SK-N-SH treated with all-trans-retinoic acid at 6 μM for 48 hours (cell line): ENCODE measurements at places on chromosomes 2 and 18.
A peak's percentile ranks its signal among the peaks of the same experiment; 100 is the strongest.

GRCh38 chr2:195706161-195706900 is 49.3 kb downstream of the SLC39A10 start:
- no peak for ATAC-seq

DNA sequence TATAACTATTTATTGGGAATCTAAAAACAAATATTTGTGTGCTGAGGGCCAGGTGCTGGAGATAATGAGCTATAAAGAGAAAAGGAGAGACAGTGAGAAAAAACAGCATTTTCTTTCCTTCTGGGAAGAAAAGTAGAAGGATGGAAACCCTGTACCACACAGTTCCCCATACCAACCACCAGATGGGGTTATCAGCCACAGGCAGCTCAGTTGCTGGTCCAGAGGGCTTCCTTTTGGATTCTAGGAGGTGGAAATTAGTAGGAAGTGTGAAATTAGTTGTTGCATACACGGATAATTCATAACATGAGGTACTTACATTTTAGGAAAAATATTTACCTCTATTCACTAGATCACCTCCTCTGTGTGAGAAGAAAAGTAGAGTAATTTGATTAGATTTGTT is 237.0 kb upstream of the FOSL2 start:
- no peak for ATAC-seq

DNA sequence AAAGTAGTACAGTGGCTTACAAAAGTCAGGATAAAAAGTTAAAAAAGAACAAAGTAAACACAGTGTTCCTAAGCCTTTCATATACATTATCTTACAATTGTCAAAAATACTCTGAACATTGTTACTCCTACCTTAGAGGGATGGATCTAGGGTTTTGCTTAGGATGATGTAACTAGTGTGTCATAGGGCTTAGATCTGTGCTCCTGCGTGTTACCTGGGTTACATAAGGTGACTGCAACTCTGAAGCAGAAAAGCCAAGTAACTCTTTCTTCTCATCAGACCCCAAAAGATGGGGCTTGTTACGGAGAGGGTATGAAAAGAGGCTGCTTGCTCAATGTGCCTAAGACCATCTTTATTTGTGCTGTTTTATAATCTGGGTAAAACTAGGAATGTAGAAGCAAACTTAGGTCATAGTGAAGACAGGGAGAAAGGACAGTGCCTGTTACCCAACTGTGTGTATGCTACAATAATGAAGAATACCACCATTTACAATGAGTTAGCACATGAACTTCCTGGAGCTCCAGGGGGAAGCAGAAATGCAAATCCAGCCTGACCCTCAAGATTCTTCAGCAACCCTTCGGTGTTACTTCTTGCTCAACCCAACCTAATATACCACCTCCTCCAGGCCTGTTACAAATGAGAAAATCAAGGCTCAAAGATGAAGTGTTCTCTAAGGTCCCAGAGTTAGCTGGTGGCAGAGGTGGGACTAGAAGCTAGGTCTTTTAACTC is 42.0 kb upstream of the STK17B start:
- ATAC-seq = no peak

DNA sequence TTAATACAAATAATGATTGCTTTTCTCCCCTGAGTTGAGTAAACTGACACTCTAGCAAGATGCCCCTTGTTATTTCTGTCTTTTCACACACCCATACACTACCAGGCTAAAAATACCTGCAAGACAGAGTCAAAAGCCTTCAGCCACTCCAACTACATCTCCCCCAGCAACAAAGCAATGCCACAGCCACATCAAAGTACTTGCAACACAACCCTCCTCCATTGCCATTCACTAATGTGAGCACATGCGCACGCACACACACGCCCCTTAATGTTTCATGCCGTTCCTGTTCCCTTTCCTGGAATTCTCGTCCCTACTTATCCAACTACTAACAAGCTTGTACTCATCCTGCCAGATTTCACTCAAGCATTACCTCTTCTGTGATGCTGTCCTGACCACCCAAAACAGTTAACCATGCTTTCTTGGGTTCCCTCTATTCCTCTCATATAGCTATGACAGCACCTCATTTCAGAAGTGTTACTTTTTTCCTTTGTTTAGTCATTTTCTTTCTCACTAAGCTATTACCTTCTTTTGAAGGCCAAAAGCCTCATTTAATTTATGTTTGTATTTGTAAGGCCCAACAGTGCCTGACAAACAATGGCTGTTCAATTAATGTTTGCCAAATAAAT is 29.6 kb downstream of the SLC25A12 start:
- ATAC-seq = no peak

DNA sequence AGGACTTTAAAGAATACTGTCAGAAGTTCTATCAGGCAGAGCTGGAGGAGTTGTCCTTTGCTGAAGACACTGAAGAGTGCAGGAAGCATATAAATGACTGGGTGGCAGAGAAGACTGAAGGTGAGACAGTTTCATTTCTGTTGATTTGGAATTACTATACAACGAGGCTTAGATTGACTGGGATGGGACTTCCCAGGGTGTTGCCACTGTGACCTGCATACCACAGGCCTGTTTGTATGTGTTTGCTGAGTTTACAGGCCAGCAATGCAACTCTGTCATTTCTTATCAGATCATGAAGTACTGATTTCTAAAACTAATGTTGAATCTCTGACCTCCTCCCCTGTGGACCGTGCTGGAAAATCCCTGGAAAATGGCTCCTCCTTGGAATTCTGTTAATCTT is 11.8 kb downstream of the SERPINB8 start:
- no peak for ATAC-seq

DNA sequence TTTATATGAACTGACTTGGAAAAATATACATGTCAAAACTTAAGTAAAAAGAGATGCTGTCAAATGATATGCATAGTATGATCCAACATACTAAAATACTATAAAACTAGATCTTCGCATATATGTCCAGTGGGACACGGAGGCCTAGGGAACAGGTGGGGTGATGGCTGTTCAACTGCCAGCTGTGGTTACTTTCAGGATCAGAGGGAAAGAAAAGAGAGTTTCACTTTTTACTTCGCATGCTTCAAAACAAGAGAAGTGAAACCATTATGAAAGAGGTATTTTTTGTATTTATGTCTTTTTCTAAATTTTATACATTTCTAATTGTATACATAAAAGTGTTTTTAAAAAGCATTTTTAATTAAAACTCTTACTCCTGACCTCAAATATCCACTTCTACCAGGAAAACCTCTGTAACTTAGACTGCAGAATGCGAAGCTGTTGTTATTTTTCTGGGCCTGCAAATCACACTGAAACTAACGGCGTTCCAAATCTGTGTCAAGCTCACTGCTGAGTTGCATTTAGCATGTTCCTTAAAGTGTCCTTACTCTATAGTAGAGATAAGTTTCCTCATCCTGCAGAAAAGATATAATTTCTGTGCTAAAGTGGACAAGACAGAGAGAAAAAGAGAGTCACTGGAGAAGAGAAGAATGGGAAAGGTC is 97.8 kb upstream of the SLC35G4 start:
- no peak for ATAC-seq

DNA sequence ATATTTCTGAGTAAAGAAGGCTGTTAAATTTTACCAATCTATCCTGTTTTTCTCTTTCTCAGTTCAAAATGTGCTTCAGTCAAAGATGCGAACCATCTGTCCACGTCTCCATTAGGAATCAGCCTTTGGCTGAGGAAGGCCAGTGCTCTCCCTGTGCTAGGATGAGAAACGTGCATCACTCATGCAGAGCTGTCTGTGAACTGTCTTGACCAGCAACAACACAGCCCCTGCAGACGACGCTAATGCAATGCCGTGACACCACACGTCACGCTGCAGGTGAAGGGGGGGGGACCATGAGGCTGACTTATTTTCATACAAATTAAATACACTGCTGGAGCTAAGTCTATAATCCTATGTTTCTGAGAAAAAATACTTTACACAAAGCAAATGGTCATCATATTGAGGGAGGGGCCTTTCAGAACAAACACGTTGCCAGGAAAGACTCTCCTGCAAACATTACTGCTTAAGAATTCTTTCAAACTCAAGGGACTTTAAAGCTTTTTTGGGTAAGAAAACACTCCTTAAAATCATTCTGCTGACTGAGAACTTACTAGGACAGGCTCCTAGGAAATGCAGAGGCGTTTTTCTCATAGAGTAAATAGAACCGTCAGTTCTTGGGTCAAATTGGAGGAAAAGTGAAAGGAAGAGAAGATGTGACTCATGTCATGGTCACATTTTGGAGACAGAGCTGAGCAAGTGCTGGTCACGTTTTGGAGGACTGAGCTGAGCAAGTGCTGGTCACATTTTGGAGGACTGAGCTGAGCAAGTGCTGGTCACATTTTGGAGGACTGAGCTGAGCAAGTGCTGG is 97.0 kb downstream of the MBP start:
- no peak for ATAC-seq

GRCh38 chr2:85886590-85886989 is 2.2 kb downstream of the ST3GAL5 start:
- peak; percentile 80 for ATAC-seq

GRCh38 chr18:3692691-3693090 is 242.7 kb downstream of the TGIF1 start:
- no peak for ATAC-seq

GRCh38 chr2:115129536-115129935 is 687.1 kb downstream of the DPP10 start:
- ATAC-seq = no peak

DNA sequence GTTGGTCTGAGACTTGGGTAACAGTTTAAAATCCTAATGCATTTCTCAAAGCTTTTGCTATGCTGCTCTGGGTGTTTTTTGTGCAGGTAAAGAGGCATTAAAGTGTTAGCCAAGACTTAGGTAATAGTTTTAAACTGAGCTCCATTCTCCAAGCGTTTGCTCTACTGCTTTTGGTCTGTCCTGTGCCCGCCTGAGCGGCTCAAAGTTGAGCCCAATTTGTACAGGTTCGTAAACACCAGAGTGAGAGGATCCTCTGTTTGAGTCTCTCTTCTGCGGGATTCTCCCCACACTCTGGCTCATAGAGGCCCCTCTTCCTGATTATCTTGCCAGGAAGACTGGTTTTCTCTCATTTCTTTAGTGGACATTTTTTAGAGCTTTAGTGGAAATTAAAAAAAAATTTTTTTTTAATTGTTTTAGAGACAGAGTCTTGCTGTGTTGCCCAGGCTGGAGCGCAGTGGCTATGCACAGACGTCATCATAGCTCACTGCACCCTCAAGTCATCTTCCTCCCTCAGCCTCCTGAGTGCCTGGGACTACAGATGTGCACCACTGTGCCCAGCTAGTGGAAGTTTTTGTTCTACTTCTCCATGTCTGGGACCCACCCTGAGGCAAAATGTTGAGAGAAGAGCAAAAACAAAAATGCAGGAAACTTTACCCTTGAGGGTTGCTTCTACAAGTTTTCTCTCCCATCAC is 16.6 kb downstream of the CCDC138 start:
- no peak for ATAC-seq

DNA sequence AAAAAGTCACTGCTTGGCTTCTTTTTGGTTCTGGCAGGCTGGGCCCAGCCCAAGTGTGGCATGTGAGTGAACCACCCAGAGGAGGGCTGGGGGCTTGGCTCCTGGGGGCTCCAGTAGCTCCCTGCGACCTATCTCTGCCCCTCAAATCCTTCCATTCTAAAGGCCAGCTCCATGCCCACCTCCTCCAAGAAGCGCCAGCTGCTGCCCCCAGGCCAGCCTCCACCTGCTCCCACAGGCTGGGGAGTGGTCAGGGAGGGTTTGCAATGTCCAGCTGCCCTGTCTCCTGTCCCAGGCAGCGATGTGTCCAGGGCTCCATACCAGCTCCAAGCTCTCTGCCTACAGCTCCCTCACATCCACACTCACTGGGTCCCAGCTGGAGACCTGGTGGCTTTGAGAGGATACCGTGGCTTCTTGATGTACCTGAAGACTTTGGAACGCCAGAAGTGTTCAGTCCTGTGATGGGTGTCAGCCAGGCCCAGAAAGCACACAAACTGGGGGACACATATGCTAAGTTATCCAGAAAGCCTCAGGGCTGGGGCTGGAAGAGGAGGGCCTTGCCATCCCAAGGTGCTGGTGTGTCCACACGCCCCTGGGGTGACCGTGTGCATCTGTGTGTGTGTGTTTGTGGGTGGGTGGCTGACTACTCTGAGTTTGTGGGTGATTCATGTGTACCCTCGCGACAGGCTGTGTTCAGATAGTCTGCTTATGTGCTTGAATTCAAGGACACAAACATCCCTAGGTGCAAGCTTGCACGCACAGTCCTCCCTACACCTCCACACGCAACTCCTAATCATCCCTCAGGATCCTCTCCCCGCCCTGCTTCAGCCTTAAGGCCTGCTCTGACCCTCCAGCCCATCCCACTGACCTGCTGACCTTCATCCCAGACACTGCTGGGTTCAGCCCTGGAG is 33.4 kb downstream of the ZFP36L2 start:
- ATAC-seq = no peak

GRCh38 chr2:236692937-236693336 is 123.3 kb downstream of the ACKR3 start:
- ATAC-seq = no peak

- no peak for ATAC-seq
Measured at GRCh38 chr18:49751427-49752094, 61.8 kb downstream of the ACAA2 start.

DNA sequence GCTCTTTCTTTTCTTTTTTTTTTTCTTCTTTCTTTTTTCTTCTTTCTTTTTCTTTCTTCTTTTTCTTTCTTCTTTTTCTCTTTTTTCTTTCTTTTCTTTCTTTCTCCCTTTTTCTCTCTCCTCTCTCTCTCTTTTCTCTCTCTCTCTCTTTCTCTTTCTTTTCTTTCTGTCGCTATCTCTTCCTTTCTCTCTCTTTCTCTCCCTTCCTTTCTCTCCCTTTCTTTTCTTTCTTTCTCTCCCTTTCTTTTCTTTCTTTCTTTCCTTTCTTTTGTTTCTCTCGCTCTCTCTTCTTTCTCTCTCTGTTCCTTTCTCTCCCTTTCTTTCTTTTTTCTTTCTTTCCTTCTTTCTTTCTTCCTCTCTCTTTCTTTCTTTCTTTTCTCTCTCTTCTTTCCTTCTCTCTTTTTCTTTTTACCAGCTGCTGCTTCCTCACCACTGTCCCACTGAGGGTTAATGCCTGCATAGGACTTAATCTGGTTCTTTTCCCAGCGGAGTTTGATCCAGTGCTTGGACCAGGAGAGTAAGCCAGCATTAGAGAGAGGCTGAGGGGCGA is 145.4 kb upstream of the SIX2 start:
- no peak for ATAC-seq

DNA sequence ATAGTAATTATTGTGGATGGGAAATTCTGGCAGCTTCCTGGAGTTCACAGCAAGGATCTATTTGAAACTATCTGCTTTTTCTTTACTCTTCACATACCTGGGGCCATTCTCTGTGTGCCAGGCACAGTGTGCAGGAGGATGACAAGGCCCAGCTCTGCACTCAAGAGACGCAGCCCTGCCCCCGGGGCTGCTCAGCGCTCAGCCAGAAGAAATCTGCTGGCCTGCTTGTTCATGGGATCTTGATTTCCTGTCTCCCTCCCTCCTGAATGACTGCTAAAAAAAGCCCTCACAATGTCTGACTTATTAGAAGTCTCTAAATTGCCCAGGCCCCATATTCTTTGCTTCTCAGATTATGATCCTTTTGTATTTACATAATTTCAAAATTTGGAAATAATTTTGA is 210.9 kb downstream of the DCDC2C start:
- ATAC-seq = no peak

- peak; percentile 75 for ATAC-seq
Measured at GRCh38 chr2:171522052-171522787, at the start of gene CYBRD1. TSS of gene CYBRD1 (plus strand) at chr2:171522474. CDS start at chr2:171522546, 72 bp downstream.
